ENCODE measurements at places on chromosomes 7 and 10. TPM values are rescaled to one million over a fixed set of nuclear protein-coding genes. Genes with fewer than 3 reads are reported as not detected.

Gene CPED1
- total RNA-seq = not detected

Gene WDR86
- not detected for total RNA-seq

Gene STMP1
- 16.6 TPM for total RNA-seq

Gene BAZ1B
- 76.0 TPM for total RNA-seq

Gene HMX2
- 0.60 TPM for total RNA-seq

Gene SP8
- total RNA-seq = not detected

Gene FAM25G
- total RNA-seq = not detected

Gene SPDYE1
- not detected for total RNA-seq

Gene DMTF1
- total RNA-seq = 85.1 TPM

Gene GPR15LG
- total RNA-seq = not detected

Gene BAMBI
- total RNA-seq = not detected

Gene TSPAN12
- not detected for total RNA-seq

Gene ARHGAP22
- total RNA-seq = not detected

Gene HTR5A
- not detected for total RNA-seq

Gene GOT1
- 73.0 TPM for total RNA-seq

Gene CACNB2
- not detected for total RNA-seq

Gene SLC13A1
- total RNA-seq = not detected

Data from activated naive CD4-positive, alpha-beta T cell treated with anti-CD3 and anti-CD28 coated beads, Interleukin-2, amount 50 U/mL, for 72 hours (primary cell).